ENCODE measurements at places on chromosomes 1 and 21.

DNA sequence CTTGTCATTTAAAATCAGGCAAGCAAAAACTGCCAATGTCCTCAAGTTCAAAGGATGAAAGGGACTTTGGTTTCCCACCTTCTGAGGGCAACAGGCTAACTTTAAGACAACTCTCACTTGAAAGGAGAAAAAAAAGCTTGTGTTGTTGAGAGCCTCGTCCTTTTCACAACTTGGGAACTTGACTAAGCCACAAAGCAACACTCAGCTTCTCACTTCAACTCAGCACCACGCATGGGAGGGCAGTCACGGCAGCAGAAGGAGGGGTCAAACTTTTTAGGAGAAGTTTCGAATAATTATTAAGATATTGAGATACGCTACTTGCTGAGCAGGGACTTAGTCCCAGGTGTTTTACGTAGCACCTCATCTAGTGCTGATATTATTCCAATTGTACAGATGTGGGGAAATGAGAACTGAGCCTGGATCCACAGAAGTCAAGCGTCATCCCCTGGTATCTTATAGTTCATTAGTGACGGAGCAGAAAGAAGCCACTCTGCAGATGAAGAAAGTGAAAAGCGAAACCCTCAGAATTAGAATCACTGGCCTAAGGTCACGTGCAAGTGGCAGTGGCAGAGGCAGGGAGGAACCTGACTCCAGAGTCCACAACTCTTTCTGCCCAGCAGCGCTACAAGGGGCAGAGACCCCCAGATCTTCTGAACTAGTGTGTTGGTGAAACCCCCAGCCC, 83.6 kb downstream of the JAK1 start:
- no peak for DNase-seq

DNA sequence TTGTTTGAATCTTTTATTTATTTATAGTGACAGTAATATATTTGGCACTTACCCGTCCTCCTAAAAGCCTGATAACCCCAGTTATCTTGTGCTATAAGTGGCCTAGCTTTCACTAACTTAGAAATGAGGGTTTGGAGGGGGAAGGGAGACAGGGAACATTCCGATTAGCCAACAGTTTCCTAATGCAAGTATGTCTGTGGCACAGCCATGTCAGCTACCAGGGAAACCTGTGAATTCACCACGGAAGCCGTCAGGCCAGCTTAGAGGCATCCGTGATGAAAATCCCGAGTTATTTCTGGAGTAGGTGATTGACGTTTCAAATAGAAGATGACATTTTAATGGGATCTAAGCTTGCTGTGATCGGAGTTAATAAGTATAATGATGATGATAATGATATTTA, 39.4 kb upstream of the BCL10 start:
- DNase-seq: no peak

DNA sequence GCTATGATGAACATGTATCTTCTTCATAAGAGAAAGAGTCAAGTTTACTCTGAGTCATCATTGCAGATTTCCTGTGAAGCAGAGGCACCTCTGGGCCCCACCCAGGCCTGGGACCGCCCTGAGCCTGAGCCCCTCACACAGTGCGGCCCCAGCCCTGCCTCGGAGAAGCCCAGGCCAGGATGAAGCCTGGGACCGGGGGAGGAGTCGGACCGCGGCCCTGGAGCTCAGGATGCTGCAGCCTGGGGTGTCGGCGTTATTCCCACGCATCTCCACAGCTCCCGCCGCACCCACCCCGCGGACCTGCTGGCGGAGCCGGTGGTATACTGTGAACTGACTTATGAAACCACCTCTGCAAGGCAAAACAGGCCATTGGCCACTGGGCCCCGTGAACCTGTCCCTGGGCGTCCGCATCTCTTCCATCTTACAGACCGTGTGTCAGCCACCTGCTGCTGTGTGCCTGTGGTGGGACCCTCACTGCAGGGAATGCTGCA, 2.4 kb upstream of the COL6A1 start:
- no peak for DNase-seq

- DNase-seq: no peak
Observed at GRCh38 chr1:201905234-201905890, 16.7 kb downstream of the SHISA4 start.

DNA sequence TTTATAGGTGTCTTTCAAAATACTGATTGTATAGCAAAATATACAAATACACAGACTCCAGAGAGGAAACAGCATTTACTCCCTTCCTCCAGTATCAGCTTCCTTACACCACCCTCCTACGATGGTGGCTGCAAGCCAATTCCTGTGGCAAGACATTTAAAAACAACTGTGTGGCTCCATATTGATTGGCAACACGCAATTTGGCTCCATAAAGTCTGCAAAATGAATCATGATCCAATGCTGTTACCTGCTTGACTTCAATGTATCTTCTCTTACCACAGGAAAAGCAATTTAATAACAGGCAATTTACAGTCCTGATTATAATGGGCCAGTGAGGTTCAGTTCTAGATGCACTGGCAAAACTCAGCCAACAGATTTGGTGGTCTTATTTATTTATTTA, 19.7 kb upstream of the ATP6V1G3 start:
- DNase-seq: peak; percentile 74

DNA sequence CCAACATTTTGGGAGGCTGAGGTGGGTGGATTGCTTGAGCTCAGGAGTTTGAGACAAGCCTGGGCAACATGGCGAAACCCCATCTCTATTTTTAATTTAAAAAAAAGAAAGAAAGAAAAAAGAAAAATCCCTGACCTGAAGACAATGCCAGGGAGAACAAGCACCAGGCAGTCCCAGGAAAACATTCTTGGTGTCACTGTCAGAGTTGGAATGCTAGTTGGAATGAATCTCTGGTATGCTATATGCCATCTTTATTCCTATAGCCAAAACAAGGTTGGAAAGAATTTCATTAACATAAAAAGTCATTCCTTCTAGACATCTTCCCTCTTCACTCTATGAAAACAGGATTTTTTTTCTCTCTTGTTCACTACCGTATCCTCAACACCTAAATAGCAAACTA, 2.8 kb downstream of the DNAJC8 start:
- no peak for DNase-seq

GRCh38 chr1:93874025-93874651, 4.9 kb downstream of the DNTTIP2 start:
- DNase-seq: no peak

GRCh38 chr1:159653201-159653600, 61.2 kb downstream of the CRP start:
- no peak for DNase-seq

DNA sequence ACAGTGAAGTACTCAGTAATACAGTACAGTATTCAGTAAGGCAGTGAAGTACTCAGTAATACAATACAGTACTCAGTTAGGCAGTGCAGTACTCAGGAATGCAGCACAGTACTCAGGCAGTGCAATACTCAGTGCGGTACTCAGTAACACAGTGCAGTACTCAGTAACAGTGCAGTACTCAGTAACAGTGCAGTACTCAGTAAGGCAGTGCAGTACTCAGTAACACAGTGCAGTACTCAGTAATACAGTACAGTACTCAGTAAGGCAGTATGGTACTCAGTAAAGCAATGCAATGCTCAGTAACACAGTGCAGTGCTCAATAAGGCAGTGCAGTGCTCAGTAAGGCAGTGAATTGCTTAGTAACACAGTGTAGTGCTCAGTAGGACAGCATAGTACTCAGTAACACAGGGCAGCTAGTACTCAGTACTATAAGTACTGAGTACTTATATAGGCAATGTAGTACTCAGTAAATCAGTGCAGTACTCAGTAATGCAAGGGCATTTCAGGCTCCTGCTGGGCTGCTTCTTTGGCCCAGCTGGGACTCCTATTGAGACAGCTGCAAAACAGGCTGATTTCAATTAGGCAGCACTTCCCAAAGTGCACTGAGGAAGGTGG, 411.3 kb downstream of the DISC1 start:
- DNase-seq: no peak

GRCh38 chr1:42210421-42211133, 46.0 kb upstream of the GUCA2A start:
- no peak for DNase-seq

- DNase-seq: no peak
Observed at GRCh38 chr1:9111957-9112356, 16.9 kb downstream of the GPR157 start.

GRCh38 chr1:38138498-38139233, 92.1 kb upstream of the POU3F1 start:
- DNase-seq: no peak

DNA sequence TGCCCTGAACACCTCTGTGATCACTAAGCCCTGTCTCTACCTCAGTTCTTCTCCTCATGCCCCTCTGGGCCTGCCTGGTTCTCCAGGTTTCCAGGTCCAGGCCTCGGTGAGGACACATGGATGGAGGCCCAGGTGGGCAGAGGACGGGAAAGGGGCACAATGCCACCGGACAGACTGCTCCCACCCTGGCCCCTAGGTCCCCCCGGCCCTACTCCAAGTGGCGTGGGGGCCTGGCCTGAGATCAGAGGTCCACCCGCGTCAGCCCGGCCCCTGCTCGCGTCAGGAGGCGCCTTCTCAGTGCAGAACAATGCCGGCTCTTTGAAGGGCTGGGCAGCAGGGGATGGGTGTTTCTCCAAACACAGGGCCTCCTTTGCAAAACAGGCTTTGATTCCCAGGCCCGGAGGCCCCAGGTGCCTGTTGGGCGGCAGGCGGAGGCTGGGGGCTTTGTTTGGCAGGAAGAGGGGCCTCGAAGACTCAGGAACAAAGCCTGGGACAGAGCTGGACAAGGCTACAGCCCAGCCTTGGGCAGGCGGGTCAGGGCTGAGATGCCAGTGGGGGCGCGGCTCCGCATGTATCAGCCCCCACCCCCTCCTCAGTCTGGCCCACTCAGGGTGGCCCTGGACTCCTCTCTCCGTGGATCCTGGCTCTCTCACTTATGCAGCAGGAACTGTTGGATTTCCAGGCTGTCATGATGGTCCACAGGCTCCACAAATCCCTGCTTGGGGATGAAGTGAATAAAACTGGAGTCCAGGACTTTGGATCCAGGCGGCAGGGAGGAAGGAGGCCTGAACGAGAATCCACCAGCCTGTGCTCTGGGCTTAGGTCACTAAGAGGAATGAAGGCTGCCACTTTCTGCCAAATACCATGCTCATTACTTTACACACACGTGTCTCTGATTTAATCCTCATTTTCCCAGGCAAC, 77.4 kb upstream of the SLC2A1 start:
- DNase-seq: no peak

GRCh38 chr1:157770442-157771043, 6.4 kb downstream of the FCRL2 start:
- DNase-seq: peak; percentile 21

GRCh38 chr1:225809842-225810578, at the start of gene EPHX1:
Gene EPHX1, plus strand, starts transcription at chr1:225810124. Its CDS starts 18,606 bp downstream, at chr1:225828730.
- peak; percentile 95 for DNase-seq

DNA sequence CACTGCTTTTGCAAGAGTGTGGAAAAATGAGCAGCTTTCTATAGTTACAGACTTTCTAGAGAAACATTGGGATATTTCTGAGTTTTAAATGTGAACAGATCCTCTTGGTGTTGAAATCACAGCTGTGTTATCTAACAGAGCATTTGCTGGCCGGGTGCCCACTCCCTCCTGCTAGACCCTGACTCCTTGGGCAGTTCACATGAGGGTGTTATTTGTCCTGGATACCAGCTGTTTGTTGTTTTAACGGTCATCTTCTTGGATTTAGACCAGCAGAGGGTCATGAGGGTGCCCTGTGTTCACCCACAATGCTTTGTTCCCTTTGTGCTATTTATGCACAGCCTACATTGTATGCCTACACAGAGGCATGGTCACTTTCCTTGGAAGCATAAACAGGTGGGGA, 67.1 kb downstream of the CENPF start:
- DNase-seq: no peak

DNA sequence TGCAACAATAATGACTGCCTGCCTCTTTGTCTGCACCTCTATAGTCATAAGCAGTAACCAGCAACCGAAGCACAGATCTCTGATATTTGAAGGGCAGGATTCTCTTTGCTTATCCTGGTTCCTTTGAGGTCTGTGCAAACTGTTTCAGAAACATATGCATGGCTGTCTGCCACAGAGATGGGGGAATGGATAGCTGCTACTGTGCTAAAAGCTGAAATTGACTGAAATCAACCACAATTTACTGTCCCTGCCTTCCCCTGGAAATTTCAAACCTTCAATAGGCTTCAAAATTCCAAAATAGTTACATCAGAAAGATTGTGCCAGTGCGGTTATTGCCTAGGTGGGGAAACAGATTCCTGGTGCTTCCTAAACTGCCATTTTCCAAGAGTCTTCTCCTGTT, 136.8 kb upstream of the GORAB start:
- no peak for DNase-seq

GRCh38 chr1:188269956-188270355, 1441.2 kb downstream of the PLA2G4A start:
- no peak for DNase-seq

DNA sequence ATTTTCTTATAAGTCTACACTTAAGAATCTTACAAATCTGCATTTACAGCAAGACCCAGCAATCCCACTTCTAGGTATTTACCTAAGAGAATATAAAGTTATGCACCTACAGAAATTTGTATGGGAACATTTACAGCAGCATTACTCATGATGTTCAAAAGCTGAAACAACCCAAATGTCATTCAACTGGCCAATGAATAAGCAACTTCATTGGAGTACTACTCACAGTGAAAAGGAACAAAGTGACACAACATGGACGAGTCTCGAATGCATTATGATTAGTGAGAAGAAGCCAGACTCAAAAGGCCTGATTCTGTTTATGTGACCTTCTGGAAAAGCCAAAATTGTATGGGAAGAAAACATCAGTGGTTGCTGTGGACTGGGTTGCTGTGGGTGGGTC, 116.9 kb downstream of the CAMTA1 start:
- DNase-seq: no peak

- DNase-seq: no peak
Observed at GRCh38 chr1:160706526-160707235, 4.9 kb downstream of the CD48 start.

GRCh38 chr1:68217060-68217554, 15.2 kb downstream of the WLS start:
- no peak for DNase-seq

- no peak for DNase-seq
Observed at GRCh38 chr1:8523666-8524206, 205.8 kb downstream of the SLC45A1 start.
